NCI-H1105 (cell line): ENCODE measurements at places on chromosomes 13 and 19.

DNA sequence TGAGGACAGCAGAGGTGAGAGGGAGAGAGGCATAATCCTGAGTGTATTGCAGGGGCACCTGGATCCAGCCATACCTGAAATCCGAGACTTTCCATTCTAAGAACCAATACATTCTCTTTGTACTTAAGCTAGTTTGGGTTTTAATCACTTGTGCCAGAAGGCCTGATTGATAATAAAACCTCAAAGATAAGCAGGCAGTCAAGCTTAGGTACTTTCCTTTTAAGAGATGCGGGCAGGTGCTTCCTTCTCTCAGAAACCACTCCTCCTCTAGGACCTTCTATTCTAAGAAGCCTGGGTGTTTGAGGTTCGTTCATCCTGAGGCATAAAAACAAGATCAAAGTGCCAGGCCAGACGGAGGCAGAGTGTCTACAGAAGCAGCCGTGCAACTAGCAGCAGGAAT, 22.2 kb downstream of the FAM187B start:
- no peak for DNase-seq

DNA sequence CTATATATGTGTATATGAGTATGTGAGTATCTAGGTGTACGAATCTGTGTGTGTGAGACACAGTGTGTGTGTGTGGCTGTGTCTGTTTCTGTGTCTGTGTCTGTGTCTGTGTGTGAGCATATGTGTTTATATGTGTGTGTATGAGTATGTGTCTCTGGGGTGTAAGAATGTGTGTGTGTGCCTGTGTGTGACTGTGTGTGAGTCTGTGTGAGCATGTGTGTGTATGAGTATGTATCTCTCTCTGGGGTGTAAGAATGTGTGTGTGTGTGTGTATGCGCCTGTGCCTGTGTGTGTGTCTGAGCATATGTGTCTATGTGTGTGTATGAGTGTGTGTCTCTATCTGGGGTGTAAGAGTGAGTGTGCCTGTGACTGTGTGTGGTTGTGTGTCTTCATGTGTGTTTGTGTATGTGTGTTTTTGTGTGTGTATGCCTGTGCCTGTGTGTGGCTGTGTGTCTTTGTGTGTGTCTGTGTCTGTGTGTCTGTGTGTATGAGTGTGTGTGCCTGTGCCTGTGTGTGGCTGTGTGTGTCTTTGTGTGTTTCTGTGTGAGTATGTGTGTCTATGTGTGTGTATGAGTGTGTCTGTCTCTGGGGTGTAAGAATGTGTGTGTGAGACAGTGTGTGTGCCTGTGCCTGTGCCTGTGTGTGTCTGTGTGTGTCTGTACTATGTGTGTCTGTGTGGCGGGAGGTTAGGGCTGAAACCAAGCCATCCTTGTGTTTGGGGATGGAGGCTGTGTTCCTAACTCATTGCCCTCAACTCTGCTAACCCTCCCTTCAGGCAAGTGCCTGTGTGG, 11.2 kb downstream of the AXL start:
- no peak for DNase-seq

GRCh38 chr13:44336934-44337333, 36.7 kb upstream of the SERP2 start:
- no peak for DNase-seq

DNA sequence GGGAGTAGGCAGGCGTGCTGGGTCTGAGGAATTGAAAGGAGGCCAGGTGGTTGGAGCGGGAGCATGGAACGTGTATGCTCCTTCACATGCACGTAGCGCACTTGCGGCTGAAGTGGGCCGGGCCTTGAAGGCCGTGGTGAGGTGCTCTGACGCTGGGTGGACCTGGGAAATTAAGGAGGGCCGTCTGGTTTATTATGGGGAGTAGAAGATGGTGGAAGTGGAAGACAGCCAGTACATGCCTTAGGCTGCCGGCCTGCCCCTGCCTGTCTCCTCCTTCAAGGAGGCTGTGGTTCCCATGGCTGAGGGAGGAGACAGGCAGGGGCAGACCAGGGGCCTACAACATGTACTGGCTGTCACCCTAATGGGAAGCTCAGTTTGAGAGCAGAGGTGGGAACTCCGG, 23.9 kb downstream of the GATAD2A start:
- DNase-seq, result no peak
